ENCODE measurements at places on chromosomes 6 and 20. TPM values are rescaled to one million over a fixed set of nuclear protein-coding genes. Genes with fewer than 3 reads are reported as not detected.

Gene HSPA1L
- 2.2 TPM for total RNA-seq

Gene NHLRC1
- 2.6 TPM for total RNA-seq

Gene CPNE5
- 0.20 TPM for total RNA-seq

Gene POM121L2
- total RNA-seq = not detected

Data from smooth muscle cell of the pulmonary artery (primary cell).